ENCODE measurements at places on chromosomes 6 and 20.

GRCh38 chr6:53059648-53060589, 5.3 kb upstream of the FBXO9 start:
- no peak for DNase-seq

DNA sequence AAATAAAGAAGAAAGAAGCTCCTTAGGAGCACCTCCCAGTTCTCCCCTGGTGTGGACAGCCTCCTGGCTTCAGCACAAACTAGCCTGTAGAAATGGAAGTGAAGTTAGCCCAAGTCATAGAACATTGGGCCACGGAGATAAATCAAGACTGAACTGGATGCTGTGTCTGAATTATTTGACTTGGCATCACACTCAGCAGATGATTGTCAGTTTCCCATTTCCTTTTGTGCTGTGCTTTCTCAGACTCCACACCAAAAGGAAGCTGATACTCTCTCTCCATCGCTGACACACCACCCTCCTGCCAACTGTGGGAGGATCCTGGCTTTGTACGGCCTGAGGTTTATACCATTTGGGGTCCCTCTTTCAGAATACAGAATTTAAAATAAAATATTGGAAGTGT, 209.8 kb downstream of the TFAP2A start:
- no peak for DNase-seq

- DNase-seq = no peak
Measured at GRCh38 chr6:105620878-105621277, 218.0 kb upstream of the PREP start.

GRCh38 chr6:130027948-130028347, 9.6 kb downstream of the L3MBTL3 start:
- DNase-seq = no peak

DNA sequence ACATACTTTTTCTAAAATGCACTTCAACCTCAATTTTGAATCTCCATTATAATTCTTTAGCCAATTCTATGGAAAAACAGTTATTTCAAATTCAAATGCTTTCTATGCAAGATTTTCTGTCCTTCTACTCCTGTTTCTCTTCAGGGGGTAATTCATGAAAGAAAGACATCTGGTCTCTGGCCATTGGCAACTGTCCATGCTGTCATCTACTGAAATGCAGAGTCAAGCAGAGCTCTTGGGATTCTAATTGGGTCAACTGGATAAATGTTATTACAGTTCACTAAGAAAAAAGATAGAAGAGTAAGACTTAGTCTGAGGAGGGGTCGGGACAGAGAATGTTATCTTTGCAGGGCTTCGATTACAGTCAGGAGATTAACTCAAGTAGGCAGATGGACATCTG, 22.0 kb upstream of the BMP5 start:
- no peak for DNase-seq

DNA sequence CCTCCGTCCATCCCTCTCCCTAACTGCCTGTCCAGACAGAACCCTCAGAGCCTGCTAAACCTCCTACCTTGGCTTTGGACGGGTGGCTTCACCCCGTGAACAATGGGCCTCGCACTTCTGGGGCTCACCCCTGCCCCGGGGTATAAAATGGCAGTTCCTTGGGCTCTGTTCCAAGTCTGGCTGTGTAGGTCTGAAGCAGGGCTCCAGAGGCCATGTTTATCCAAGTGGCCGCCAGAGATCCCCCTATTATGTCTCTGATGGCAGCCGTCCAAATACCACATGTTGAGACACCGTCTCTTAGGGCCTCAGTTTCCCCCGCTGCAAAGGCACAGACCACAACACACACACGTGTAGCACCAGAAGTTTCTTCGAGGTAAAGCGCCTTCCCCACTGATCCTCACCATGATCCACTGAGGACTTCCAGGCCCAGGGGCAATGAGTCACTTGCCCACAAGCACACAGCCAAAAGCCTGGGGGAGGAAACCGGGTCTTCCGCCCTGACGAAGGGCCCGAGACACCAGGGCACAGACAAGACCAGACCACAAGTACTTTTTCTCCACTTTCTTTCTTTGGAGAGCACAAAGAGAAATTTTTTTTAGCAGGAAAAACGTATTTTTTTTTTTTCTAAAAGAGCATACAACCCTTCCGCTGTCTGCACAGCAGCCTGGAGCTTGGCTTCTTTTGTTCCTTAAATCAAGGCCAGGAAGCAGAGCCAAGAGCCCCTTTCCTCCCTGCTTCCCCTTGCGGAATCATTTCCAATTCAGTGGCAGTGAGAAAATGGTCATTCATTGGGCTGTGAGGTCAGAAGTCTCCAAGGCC, 11.8 kb downstream of the CPNE5 start:
- DNase-seq = no peak

DNA sequence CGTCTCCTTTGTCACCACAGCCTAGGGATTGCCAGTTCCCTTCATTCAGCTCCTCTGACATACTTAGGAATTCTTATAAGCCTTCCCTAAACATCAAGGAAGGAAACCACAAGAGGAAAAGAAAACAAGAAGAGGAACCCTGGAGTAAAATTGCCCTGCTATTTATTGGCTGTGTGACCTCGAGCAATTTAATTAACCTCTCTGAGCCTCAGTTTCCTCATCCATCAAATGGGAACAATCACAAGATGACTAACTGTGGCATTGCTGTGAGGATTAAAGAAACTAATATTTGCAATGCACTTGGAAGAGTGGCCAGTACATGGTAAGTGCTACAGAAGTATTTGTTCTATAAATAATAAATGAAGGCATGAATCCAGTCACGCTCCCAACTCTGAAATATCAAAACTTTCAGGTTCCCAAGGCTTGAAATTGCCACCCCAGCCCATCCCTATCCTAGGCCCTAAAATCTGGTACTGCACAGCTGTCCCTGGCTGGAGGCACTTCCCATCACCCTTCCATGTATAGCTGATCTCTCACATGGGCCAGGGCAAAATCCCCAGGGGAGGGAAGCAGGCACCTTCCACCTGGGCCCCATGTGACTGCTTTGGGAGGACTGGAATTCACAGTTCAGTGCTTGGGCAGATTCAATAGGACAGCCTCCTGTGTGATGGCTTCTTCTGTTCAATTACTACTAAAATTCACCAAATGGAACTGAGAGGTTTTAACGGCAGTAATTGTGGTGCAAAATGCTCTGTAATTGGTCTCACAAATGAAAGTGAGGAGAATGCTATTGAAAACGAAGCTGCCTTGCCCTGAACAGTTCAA, 78.0 kb upstream of the MAFB start:
- DNase-seq = no peak

GRCh38 chr6:141846639-141847038, 286.1 kb upstream of the GJE1 start:
- DNase-seq = no peak

GRCh38 chr6:118333772-118334171, 214.3 kb upstream of the PLN start:
- DNase-seq = no peak

- no peak for DNase-seq
Measured at GRCh38 chr20:25508083-25508770, 77.1 kb downstream of the NINL start.

GRCh38 chr6:38153076-38153797, 333.7 kb downstream of the ZFAND3 start:
- DNase-seq = no peak

DNA sequence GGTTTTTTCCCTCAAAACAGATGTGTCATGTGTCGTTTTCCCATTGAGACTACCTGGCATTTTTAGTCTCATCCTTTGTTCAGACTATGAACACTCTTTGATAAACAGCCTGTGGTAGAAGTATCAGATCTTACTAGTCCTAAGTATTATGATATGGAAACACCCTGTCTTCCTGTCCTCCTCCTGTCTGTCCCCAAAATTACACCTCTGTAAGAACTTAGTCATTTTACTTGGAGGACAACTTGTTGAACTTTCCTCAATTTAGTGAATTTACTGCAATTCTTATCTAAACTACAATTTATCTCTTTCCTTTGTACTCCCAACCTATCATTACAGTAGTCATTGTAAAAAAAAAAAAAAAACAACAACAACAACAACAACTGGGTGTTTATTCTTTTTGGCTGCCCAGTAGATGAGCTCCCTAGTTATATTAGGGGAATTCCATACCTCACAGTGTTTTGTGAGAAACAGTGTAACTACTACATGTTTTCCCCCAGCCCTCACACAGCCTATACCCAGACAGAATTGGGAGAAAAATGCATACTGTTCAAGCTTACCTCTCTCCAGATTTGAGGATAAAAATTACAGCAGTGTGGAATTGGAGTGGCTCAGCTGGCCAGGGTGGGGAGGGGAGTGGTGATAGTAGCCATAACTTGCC, 18.5 kb upstream of the ERVFRD-1 start:
- no peak for DNase-seq

DNA sequence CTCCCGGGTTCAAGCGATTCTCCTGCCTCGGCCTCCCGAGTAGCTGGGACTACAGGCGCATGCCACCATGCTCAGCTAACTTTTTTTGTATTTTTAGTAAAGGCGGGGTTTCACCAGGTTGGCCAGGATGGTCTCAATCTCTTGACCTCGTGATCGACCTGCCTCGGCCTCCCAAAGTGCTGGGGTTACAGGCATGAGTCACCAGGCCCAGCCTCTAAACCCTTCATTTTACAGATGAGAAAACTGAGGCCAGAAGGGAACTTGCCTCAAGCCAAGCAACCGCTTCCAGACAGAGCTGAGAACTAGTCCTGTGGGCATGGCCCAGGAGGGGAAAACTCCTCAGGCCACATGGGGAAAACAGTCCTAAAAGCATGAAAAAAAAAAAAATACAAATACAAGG, 47.1 kb downstream of the ZMYND8 start:
- no peak for DNase-seq

- DNase-seq = no peak
Measured at GRCh38 chr20:334578-334977, 9.2 kb downstream of the SOX12 start.

GRCh38 chr6:131062241-131063027, 611 bp downstream of the EPB41L2 start:
- no peak for DNase-seq

DNA sequence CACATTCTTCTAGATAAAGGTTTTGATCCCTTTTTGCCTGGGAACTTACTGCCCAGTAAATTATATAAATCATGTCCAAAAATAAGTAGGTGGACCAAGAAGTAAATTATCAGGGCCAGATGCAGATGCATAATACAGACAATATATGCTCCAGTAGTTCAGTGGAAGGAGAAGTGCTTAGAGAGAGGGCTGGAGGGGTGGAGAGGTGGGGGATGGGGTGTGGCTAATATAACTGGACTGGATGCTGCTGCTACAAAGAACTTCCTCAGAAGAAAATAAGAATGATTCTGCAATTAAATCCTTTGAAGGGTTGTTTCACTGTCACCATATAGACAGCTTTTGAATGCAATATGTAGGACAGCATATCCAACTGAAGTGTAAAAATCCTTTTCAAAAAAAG, 14.8 kb upstream of the TFAP2D start:
- DNase-seq = no peak

GRCh38 chr20:63037669-63038268, 31.0 kb upstream of the BHLHE23 start:
- no peak for DNase-seq

DNA sequence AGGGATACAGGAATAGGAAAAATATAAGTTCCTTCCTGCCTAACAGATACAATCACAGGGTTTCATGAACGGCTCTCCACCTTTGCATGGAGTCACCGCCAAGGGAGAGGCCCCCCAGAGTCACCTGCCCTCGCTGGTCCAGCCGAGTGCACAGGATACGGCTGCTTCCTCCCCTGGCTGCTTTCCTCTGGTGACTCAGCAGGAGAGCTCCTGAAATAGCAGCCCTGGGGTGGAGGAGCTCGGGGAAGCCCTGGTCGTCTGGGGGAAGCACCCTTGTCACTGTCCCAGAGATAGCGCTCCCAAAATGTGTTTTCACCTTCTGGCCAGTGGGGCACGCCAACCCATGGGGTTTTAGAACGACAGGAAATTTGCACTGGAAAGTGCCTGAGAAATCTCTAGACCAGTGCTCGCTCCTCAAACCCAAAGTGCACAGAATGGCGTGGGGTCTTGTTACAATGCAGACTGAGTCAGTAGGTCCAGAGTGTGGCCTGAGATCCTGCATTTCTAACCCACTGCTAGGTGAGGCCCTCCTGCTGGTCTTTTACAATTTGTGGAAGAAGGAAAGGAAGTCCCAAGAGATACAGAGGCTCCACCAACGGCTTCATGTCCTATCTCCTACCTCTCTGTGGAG, 35.9 kb upstream of the FAM50B start:
- DNase-seq = no peak

DNA sequence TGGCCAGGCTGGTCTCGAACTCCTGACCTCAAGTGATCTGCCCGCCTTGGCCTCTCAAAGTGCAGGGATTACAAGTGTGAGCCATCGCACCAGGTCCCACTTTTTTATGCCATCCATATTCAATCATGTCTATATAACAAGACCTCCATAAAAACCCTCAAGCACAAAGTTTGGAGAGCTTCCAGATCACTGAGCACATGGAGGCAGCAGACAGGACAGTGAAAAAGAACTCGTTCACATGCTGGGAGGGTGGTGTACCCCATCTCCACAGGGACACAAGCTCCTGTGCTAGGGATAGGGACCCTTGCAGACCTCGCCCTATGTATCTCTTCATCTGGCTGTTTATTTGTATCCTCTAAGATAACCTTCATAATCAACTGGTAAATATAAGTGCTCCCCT, 30.3 kb downstream of the KIF13A start:
- DNase-seq = no peak

DNA sequence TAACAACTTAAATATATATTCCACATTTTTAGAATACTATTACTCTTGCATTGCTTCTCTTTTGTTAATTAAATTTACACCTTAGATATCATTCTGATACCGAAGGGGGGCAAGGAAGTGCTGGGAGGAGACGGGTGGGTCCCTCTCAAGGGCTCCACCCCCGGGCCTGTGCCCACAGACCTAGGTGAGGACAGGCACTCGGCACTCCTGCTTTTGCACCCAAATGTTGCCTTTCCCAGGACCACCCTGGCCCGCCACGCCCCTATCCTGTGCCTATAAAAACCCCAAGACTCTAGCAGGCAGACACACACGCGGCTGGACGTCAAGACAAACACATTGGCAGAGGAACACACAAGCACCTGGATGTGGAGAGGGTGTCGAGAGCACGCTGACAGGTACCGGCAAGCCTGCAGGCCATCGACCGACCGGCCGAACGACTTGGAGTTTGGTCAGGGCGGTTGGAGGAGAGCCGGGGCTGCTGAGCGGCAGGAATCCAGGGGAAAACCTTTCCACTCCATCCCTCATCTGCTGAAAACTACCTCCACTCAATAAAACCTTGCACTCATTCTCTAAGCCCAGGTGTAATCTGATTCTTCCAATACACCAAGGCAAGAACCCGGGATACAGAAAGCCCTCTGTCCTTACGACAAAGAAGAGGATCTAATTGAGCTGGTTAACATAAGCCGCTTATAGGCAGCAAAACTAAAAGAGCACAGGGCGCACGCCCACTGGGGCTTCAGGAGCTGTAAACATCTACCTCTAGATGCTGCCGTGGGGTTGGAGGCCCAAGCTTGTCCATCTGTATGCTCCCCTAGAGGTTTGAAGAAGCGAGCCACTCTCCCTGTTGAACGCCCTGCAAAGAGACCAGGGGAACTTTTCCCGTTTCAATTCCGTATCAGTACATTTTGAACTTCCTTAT, 197.4 kb upstream of the PRSS16 start:
- DNase-seq = no peak

- DNase-seq = no peak
Measured at GRCh38 chr6:1015825-1016224, 296.1 kb upstream of the FOXQ1 start.
